Gastroesophageal sphincter (tissue), 4 donors: ENCODE measurements at places on chromosomes 7 and 10. TPM values are rescaled to one million over a fixed set of nuclear protein-coding genes. Genes with fewer than 3 reads are reported as not detected.

The BTBD16 gene
- not detected for total RNA-seq

The GJD4 gene
- total RNA-seq: not detected

The NACAD gene
- 6.0 TPM for total RNA-seq

The LBX1 gene
- not detected for total RNA-seq

DNA sequence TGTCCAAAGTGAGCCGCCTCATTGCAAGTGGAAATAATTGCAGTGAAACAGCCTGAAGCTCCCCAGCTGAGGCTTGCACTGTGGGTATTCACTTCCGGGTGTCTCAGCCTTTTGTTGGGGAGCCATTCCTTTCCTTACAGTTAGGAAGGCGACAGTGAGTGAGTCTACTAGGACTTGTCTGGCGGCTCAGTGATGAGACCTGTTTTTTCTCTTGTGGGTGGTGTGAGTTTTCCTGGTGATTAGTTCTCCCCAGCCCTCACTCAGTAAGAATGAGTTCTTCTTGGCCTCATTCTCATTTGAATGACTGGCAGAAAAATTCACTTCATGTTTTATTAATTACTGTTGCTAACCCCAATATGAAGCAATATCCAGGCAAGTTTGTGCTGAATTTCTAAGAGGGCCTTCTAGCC is 2.6 kb downstream of the PGAM1 start:
- ATAC-seq: no peak

- no peak for ATAC-seq
Measured at GRCh38 chr10:86423739-86424138, 57.1 kb upstream of the GRID1 start.

DNA sequence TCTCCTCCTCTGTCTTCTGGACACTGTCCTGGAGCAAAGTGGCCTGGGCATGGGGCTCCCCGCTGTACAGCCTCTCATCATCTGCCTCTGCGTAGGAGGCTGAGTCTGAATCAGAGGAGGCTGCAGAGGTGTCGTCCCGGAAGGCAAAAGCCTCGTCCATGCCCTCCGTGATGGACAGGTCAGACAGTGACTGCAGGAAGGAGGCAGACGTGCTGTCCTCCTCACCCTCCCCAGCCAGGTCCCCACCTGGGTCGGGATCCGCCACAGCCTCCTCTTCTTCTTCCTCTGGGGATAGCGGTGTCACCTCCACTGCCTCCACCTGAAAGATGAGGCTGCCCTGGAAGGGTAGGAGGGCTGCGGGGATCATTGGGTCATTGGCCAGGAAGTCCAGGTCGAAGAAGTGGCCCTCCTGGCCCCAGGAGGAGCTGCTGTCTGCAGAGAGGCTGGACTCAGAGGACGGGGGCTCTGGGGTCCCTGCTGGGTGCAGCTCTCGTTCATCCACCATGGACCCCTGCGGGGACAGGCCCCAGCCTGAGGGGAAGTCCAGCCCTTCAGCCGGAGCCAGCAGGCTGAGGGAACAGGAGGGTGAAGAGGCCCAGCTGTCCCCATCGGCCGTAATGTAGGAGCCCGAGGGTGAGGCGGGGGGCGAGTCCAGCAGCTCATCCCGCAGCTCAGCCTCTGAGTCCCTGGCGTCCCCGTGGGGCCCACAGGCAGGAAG is 3.7 kb downstream of the NACAD start:
- no peak for ATAC-seq

- ATAC-seq: peak; percentile 17
Measured at GRCh38 chr7:516606-517456, 2.8 kb downstream of the PDGFA start.

DNA sequence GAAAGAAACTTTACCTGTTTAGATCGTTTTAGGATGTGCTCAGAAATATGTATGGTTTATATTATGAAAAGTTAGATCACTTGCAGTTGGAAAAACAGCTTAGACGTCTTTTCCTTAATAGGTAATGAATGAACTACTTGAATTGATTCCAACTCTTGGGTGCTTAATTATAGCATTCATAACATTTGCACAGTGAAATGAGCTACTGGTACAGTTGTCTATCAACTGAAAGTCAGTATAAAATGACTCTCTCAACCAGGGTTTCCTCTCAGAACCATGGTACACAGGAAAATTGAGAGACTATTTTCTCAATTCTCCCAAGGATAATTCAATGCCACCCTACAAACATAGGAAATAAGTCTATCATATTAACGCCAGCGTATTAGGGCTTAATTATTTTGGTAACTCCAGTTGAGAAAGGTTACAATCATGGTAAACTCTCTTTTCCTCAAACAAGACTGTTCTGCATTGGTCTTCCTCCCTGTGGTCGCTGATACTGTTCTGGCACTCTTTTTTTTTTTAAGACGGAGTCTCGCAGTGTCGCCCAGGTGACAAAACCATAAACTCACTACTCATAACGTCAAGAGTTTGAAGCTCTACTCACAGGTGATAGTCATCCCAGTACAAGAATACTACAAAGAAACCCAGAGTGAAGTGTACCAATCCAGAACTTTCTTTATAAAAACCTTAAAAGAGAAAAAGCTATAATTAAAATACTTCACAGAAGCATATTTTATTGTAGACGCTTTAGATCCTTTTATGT is 2.0 kb downstream of the ANLN start:
- ATAC-seq: no peak

- no peak for ATAC-seq
Measured at GRCh38 chr10:73205081-73205480, 37.2 kb downstream of the FAM149B1 start.

DNA sequence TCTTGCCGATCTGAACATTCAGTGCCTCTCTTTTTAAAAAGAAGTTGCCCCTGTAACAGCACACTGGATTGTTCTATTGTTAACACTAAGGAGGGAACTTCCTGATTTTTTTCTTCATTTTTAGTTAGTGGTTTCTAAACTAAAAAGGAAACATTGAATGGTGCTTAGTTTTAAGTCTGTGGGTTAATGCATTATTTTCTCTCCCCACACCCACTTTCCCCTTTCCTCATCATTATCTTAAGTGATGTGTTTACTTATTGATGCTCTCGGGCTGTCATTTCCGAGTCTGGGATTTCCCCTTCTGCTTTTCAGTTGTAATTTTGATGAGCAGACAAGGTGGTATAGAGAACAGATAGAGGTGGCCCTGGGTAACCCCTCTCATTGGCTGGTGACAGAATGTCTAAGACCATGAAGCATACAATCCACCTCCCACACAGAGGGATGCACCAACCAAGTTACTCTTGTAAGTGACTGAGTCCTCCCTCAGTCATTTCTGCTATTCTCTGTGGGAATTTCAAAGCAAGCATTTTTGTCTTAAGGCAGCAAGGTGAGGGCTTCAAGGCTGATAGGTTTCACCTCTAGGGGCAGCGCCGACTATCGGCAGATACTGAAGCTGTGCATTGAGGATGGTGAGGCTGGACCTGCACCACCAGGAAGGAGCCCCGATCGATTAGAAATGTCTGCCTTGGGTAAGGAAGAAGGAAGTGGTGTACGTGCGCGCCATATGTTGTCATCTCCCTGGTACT is 49.5 kb downstream of the CHN2 start:
- ATAC-seq: no peak

DNA sequence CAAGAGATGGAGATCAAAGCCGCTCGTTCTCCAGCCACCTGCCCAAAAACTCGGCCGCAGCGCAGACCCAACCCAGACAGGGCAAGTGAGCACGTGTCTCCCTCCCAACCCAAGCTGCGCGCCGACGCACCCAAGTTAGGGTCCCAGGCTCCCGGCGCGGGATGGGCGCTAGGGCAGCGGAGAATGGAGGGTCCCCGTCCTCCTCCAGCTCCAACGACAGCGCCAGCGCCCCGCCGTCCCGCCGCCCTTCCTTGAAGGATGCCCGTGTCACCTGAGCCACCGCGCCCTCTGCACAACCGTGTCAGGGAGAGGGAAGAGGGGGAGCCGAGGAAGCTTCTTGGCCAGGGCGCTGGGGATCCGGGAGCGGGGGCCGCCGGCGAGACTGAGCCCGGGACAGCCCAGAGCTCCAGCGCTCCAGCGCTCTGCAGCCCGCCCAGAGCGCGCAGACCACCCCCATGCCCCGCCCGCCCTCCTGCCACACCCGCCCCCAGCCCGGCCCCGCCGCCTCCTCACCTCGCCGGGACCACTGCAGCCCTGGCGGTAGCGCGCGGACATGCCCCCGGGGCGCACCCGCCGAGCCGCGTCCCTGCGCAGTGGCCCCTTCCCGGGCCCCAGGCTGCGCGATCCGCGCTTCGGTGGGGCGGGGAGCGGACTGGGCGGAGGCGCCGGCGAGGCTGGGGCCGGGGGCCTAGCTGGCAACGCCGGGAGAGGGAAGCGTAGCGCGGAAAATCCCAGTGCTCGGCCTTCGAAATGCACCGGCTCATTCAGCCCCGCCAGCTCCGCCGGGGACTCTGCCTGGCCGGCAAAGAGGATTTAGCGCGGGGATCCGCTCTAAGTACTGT is at the start of gene SLC16A12:
Gene SLC16A12, minus strand, starts transcription at position 424 of the 842 bp plus-strand sequence. CDS start 73,016 bp downstream, outside the sequence.
- ATAC-seq: peak; percentile 50

DNA sequence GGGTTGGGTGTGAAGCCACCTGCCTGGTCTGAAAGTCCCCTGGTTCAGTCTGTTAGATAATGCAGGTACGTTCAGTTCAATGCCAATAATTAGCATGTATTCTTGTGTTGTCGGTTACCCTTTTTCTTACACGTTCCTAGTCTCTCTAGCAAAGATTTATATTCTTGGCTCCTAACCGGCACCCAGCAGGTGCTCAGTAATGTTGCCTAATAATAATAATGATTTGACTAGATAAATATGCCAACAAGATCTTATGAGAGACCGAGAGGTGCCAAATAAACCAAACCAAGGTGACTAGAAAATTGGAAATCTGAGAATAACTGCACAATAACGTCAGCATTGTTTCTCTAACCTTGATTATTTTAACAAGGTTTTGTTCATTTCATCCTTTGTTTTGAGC is 1.1 kb upstream of the SMIM30 start:
- ATAC-seq: no peak

DNA sequence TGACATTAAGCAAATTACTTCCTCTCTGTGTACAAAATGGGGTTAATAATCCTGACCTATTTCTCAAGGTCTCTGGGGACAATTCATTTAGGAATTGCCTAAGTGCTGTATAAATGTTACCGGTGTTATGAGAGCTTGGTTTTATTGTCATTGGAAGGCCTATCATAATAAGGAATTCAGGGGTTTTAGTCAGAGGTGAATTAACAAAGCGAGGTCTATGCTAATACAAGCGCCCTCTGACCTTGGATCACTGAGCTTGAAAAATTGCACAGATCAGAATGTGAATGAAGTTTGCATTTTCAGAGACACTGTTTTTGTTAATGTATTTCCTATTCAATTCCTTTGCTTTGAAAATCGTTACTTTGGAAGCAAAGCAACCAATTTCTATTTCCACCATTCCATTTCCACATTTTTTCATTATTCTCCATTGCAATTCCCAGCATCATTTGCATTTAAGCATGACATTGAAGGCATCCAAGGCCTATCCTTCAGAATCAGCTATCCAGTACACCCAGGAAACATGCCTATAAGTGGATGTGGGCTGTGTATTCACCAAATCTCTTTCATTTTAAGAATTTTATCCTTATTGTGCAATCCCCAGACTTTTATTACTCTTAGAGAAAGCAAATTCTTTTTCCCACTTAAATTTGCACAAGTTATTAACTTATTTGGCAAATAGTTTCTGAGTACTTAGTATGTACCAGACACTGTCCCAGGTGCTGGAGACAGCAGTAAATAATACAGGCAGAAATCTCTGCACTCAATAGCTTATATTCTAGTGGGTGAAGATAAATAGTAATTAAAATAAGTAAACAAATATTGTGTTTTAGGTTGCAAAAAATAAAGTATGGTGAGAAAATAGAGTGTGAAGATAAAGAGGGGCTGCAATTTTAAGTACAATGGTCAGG is 133.1 kb downstream of the NRCAM start:
- no peak for ATAC-seq

GRCh38 chr7:13047061-13047460 is 359.6 kb downstream of the ARL4A start:
- ATAC-seq: no peak

DNA sequence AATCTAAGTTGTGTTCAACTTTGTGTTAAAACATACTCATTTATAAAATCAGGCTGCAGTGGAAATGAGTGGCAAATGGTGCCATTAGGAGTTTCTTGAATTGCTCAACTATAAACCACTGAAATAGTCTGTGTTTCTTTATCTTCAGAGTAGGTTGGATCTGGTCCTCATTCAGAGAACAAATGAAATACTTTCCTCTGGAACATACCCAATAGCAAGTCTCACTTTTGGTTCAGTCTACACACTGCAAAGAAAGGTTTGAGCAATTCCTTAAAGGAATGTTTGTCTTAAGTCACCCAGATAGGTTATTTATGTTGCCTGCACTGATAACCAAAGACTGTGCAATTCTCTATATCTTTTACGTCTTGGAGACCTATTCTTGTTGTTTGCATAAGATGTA is 62.5 kb downstream of the ABCB4 start:
- peak; percentile 14 for ATAC-seq

DNA sequence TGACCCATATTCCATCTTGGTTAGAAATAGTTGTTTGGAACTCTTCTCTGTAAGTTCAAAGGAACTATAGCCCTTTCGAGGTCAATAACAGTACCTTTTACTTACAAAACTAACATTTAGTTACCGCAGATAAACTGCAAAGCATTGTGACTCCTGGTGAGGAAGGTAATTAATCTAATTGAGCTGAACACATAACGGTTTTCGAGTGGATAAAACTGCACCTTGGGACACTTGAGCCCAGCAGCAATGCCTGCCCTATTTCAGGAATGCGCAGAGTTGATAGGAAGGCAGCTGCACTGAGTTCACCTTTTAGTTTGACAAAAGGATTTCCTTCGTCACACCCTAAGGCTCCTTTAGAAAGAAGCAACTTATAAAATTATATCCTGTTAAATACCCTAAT is 75.4 kb downstream of the JAZF1 start:
- ATAC-seq: no peak

DNA sequence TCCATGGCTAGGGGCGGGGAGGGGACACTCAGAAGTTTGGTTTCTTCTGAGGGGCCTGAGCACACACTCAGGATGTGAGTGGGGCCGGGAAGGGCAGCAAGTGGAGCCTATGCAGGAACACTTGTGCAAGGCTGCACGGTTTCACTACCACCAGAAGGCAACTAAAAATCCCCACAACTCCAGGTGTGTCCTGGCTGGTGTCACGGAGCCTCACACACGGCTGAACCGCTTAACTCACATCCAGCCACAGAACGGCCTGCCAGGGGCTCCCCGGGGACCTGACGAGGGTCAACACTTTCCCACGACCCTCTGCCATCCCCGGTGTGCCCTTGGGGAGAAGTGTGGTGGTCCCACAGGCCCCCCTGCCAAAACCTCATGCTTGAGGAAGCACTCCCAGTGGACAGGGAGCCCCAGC is 173.9 kb downstream of the ELFN1 start:
- no peak for ATAC-seq

GRCh38 chr7:23135755-23136154 is 30.2 kb downstream of the KLHL7 start:
- ATAC-seq: no peak
